ENCODE measurements at places on chromosomes 16 and 17.

DNA sequence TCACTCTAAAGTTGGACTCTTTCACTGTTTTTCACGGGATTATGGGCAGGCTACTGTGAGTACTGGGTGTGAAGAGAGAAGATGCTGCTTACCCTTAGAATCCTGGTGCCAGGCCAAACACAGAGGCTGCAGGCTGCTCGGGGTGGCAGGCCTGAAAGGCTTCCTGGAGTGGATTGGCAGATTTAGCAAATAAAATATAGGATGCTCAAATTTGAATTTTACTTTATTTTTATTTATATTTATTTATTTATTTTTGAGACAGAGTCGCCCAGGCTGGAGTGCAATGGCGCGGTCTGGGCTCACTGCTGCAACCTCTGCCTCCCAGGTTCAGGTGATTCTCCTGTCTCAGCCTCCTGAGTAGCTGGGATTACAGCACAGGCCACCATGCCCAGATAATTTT is 14.9 kb upstream of the STAC2 start:
- DNase-seq: no peak

DNA sequence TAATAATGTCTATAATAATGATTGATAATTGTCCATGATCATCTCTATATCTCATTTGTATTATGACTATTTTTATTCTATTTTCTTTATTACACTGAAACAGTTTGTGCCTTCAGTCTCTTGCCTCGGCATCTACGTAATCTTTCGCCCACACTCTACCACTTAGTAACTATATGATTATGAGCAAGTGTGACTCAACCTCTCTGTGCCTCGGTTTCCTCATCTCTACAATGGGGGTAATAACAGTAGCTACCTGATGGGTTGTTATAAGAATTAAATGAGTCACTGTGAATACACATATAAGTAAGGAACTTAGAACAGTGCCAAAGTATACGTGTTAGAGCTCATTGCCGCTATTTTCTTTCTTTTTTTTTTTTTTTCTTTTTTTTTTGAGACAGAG is 3.7 kb upstream of the SLC16A11 start:
- no peak for DNase-seq

DNA sequence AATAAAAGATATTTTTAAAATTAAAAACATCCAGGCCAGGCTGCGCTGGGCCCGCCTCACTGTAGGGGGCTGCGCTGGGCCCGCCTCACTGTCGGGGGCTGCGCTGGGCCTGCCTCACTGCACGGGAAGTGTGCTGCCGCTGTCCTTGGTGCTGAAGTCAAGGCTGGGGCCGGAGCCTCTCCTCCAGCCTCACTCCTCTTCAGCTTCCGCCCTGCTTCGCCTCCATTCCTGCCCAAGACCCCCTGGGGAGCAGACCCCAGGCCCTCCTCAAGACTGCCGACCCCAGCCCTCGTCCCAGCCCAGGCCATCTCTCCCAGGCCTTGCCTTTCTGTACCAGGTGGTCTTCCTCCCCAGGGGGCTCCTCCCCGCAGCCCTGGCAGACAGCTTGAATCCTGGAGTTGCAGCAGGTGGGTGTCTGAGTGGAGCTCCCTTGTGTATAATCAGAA is 26.2 kb downstream of the ENDOV start:
- DNase-seq: no peak

DNA sequence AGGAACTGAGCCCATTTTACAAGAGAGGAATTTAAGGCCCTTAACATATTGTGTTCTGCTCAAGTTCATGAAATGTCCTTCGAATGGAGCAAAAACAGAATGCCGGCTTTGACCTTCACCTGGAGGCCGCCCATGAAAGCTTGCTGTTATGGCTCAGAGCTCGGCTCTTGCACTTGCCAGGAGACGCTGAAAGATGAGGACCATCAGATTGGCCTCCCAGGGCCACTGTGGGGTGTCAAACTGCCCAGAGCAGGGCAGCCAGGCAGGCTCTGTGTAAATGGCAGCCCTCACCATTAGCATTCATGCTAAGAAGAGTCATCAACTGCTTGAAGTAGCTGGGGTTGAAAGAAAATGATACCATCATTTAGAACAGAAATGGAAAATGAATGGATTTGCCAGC is 39.3 kb downstream of the IL21R start:
- no peak for DNase-seq

DNA sequence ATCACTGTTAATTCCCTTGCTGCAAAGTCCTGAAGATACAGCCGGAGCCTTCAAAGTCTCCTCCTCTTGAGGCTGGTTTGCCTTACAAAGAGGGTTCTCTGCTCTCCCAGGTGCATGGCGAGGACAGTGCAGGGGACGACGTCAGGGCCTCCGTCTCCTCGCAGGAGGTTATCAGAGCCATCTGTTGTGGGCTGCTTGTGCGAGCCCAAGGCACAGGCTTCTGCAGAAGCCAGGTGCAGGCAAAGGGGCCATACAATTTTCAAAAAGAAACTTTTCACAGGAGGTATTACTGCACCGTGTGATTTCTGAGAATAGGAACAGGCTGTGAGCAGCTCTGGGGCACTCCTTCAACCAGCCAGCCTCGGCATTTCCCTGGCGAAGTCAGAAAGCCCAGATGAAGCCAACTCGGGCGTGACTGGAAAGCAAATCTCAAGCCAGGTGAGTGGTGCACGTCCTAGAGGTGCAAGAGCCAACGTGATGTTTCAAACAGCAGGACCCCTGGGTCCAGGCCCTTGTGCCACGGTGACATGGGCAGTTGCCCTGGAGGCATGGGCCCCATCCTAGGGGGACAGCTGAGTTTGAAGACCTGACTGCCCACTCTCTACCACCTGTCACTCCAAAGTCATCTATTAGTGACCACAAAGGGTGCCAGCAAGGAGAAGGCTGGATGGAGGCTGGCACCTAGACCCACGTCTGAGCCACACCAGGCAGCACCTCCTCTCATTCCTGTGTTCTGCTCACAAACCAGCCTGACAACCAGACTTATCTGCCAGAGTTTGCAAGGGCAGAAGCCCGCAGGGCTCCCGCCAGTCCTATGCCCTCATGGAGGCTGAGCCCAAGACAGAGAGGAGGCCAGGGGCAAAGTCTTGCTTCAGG is 68.6 kb downstream of the SMPD3 start:
- DNase-seq: no peak

- peak; percentile 76 for DNase-seq
Measured at GRCh38 chr17:68511671-68512246, 471 bp upstream of the PRKAR1A start.

DNA sequence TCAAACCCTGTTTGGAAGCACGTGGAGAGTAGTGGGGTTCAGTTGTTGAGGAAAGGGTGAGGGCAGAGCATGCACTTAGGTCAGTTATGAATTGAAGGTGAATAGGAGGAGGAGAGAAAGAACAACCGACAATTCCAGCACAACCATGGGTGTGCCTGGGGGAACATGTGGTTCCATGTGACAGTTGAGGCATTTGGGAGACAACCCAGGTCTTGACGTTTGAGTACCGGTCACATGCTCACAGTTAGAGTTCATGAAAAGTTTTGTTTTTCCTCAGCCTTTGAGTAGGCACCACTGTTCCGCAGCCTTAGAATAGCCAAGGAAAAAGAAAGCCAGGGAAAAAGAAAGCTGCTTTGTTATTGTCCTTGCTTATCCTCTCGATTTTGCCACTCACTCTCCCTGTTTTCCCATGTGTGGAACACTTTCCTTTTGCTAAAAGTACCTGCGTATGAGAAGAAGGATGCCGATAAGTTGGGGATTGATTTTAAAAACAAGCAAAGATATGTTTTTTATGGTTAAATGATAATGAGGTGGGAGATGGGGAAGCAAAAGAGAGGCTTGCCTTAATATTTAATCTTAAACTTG is 25.6 kb upstream of the ABCC11 start:
- no peak for DNase-seq

DNA sequence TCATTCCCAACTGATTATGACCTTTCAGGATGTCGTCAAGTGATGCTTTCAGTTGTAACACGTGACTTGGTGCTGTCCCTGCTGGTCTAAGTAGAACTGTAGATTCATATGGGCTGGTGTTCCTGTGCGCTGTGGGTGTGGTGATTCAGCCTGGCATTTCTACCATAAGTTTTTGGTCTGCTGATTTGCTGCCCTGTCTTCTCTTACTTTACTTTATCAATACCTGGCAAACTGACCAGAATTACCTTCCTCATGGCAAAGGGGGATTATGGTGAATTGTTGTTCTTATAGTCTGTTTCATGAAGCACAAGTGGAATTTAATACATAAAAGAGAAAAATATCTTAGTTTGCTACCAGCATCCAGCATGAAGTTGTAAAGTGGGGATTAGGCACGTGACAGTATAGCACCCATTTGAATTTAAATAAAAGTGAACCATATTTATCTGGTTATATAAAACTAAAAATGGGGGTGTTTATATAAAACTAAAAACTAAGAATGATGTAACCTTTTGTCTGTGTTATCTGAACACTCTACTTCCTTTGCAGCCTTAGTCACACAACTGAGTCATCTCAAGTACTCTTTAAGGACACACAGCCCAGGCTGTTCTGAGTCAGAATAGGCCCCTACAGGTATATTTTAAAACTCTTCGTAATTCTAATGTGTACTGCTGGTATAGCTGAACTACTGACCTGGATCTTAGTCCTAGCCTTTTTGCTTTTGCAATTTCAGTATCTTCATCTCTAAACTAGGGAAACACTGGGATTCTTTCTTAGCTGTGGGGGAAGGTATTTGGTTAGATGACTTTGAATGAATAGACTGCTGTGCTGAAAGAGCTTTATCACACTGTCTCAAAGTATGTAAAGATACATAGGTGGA is 28.3 kb downstream of the TTC19 start:
- peak; percentile 14 for DNase-seq

DNA sequence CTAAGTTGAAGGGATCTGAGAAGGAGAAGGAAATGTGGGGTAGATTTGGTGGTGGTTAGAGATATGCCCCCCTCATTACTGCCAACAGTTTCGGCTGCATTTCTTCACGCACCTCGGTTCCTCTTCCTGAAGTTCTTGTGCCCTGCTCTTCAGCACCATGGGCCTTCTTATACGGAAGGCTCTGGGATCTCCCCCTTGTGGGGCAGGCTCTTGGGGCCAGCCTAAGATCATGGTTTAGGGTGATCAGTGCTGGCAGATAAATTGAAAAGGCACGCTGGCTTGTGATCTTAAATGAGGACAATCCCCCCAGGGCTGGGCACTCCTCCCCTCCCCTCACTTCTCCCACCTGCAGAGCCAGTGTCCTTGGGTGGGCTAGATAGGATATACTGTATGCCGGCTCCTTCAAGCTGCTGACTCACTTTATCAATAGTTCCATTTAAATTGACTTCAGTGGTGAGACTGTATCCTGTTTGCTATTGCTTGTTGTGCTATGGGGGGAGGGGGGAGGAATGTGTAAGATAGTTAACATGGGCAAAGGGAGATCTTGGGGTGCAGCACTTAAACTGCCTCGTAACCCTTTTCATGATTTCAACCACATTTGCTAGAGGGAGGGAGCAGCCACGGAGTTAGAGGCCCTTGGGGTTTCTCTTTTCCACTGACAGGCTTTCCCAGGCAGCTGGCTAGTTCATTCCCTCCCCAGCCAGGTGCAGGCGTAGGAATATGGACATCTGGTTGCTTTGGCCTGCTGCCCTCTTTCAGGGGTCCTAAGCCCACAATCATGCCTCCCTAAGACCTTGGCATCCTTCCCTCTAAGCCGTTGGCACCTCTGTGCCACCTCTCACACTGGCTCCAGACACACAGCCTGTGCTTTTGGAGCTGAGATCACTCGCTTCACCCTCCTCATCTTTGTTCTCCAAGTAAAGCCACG is 28.3 kb downstream of the STH start:
- DNase-seq: no peak

GRCh38 chr16:59216291-59216690 is 482.2 kb upstream of the GOT2 start:
- DNase-seq: no peak

DNA sequence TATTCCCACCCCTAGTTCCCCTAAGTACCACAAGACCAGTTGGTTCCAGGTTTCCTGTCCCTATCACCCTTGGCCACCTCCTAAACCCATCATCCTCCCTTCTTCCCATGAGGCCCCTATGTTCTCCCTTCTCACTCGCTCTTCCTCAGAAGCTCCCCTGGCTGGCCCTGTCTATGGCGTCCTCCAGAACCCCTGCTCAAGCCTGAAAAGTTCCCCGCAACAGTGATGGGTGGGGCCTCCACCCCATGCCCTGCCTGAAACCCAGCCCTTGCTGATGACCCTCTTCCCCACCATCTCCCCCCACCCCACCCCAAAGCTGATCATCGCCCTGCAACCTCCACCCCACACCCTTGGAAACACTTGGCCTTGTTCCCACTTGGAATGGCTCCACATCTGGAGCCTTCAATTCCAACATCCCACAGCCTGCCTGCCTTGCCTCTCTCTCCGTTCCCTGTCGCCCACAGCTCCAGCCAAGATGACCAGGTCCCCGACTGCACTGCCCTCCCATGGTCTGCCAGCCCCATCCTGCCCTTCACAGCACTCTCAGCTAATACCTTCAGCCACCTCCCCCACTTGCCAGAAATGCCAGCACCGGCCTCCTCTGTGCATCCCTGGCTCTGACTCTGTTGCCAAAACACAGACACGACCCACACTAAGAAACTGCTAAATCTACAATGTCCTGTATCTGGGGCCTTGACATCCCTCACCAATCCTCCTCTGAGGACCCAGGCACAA is 10.5 kb downstream of the OSBPL7 start:
- no peak for DNase-seq

- DNase-seq: no peak
Measured at GRCh38 chr16:89138843-89139520, 32.6 kb upstream of the CDH15 start.

GRCh38 chr17:15742051-15742795 is 10.1 kb downstream of the TBC1D26 start:
- DNase-seq: no peak

DNA sequence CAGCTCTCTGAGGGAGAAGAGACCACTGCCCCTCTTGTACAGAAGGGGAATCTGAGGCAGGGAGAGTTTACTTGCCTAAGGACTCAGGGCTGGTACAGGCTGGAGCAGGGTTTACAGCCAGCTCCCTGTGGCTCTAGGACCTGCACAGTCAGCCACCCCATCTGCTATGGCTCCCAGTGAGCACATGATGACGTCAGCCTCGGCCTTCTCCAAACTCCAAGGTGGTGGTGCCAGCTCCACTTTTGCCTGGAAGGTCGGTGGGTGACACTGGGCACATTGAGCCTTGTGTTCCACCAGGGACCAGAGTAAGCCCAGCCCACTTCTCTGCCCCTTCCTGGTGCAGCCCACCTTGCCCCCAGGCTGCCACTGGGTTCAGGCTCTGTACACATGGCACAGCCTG is 202.2 kb downstream of the ENGASE start:
- DNase-seq: no peak

DNA sequence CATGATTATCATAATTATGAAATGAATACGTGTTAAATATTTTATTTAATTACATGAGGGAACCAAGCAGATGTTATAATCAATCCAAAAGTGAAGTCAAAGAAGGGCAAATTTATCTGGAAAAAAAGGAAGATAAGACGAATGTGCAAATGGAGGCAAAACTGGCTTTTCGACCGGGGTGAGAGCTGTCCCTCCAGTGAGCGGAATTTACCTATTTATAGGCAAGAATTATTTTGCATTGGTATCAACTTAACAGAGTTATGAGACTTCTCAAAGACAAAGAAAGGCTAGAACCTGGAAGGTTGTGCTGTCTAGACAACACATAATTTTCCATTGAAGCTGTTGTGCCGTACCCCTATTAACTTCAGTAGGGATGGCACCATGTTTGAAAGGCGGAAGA is 1.4 kb upstream of the GGA2 start:
- DNase-seq: no peak
